ENCODE measurements at places on chromosomes 1 and 21.
A peak's percentile ranks its signal among the peaks of the same experiment; 100 is the strongest.

- no peak for DNase-seq
Observed at GRCh38 chr1:219120624-219121544, 52.8 kb upstream of the LYPLAL1 start.

GRCh38 chr1:235011599-235012435 is 116.8 kb downstream of the TOMM20 start:
- DNase-seq = no peak

- no peak for DNase-seq
Observed at GRCh38 chr21:24183077-24183476, 1424.2 kb downstream of the MRPL39 start.

- DNase-seq = no peak
Observed at GRCh38 chr1:228541725-228542124, 54.5 kb downstream of the RNF187 start.

- DNase-seq = peak; percentile 85
Observed at GRCh38 chr1:40919475-40920011, 57.4 kb upstream of the CITED4 start.

DNA sequence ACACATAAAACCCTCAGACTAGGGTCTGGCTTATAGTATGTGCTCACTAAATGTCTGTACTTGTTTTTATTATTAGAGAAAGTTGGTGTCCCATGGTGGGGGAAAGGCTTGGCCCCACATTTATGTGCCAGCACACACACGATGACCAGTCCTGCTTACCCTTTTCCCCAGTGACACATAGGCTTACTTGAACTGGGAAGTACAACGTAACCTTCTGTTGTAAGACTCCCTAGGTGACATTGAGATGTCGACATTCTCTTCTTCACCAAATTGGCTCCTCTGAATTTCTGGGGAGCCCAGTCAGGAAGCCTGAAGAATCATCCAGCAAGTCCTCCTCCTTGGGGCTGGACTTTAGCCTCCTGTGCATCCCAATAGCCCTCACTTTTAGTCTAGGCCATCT is 1.7 kb upstream of the MECR start:
- no peak for DNase-seq

DNA sequence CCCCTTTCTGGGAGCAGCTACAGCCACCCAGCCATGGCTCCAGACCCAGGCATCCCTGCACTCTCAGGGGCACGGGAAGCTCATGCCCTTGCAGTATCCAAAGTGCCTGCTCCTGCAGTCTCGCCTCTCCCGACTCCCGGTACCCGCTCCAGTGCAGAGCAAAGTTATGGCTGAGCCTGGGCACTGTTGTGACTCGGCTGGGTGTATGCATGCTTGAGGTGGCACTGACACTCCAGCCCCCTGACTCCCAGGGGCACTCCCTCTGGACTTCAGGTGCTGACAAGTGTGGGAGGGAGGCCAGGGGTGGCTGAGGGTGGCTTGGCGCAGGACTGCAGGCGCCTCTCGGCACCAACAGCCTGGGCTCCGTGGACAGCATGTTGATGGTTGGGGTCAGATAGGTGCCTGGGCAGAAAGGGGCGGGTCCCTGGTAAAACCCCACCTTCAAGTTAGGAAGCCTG is 580.1 kb upstream of the ADGRL2 start:
- no peak for DNase-seq

GRCh38 chr1:181134543-181135436 is 46.3 kb downstream of the IER5 start:
- DNase-seq = no peak

- DNase-seq = no peak
Observed at GRCh38 chr1:232132572-232132971, 497.4 kb downstream of the SIPA1L2 start.

- DNase-seq = no peak
Observed at GRCh38 chr1:20685741-20686140, 24.6 kb upstream of the DDOST start.

DNA sequence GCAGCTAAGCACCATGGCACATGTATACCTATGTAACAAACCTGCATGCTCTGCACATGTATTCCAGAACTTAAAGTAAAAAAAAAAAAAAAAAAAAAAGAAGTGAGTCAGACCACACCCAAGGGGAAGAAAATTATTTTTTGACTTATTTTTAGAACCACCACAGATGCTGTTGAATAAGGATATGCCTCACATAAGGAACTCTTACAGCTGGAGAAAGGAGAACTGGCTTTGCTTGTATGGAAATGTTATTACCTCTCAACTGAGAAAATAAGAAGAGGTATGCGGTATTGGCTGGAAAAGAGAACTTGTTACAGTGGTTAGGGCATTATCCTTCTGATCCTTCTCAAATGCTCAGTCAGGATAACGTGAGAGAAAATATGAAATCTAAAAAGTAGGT is 27.5 kb upstream of the FCER1A start:
- DNase-seq = no peak

GRCh38 chr1:76928522-76928921 is 61.2 kb downstream of the ST6GALNAC5 start:
- no peak for DNase-seq

GRCh38 chr1:11826946-11827345 is 20.6 kb downstream of the NPPA start:
- DNase-seq = no peak

GRCh38 chr21:20451046-20451445 is 547.2 kb upstream of the NCAM2 start:
- DNase-seq = no peak

DNA sequence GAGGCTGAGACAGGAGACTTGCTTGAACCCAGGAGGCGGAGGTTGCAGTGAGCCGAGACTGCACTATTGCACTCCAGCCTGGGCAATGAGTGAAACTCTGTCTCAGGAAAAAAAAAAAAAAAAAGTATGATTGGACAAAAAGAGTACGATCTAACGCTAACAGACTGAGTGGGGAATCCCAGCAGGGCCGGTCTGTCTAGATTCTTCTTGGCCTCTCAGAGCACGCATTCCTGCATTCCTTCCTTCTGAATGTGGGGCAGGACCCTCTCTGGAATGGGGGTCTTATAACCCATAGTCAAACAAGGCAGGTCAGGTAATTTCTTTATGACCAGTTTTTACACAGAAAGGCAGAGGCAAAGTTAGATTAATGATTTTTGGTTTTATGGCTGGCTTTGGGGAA is 92.0 kb upstream of the PPM1J start:
- no peak for DNase-seq

- DNase-seq = no peak
Observed at GRCh38 chr1:206739411-206740076, 31.0 kb upstream of the IL19 start.

DNA sequence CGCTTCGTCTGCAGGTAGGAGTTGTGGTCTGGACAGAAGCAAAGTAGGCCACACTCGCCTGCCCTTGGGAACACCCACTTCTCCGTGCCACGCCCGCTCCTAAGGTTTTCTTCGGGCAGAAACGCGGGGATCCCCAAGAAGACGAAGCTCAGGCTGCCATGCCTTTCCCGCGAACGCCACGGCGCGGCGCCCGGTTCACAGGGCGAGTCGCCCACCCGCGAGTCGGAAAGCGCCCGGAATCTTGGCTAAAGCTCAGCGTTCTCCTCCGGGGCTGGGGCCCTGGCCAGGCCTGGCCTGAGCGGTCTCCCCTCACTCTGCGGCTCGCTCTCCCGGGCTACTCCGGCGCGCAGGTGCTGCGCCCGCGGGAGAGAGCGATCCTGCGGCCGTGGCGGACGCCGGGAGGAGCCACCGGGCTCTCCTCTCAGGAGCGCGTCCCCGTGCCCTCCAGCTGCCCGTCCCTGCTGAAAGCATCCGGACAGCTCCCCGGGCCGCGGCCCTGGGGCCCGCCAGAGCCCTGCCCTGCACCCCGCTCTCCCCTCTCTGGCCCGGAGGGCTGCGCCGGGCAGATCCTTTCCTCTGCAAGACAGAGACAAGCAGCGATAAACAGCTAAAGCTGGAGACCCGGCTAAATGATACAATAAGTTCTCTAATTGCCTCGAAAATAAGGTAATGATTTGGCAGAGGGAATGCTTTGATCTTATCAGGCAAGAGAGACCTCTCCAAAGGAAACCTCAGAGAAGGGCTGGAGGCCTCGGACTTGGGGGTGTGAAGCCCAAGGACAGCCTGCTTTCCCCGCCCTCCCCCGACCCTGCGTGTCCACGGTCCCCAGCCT is 6.7 kb upstream of the WNT2B start:
- DNase-seq = peak; percentile 29

All from NCI-H774 (cell line).